Urothelium cell line (cell line): ENCODE measurements at places on chromosomes 12 and 14.
A peak's percentile ranks its signal among the peaks of the same experiment; 100 is the strongest.

DNA sequence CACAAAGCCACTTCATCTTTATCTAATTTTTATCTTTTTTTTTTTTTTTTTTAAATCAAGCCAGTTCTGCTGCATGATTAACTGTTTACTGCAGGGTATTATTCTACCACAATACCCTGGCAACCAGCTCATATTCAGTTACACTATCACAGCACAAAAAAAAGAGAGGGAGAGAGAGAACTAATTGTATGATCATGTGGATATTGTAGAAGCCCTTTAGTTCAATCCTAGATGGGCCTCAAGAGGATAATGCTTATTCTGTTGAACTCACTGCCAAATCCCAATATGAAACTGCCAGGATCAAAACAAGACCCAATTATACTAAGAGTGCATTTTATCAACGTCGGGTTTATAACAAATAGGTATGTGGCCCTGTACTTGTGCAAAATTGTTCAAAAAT lies 51.5 kb downstream of the MED13L start:
- DNase-seq, result no peak

DNA sequence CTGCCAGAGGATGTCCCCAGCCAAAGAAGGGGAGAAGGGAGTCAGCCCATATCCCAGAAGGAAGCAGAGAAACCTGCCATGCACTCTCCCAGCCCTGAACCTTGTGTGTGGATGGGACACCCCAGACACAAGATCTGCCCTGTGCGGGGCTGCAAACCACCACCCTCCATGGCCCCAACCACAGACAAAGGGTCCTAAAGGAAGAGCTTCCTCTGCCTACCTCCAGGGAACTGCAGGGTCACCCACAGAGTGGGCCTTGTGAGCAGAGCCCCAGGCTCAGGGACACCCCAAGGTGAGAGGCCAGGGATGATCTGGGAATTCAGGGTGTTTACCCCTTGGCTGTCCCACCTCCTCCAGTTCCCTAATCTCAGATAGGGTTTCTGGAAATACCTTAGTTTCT lies 56.5 kb downstream of the ISCA2 start:
- DNase-seq, result no peak

DNA sequence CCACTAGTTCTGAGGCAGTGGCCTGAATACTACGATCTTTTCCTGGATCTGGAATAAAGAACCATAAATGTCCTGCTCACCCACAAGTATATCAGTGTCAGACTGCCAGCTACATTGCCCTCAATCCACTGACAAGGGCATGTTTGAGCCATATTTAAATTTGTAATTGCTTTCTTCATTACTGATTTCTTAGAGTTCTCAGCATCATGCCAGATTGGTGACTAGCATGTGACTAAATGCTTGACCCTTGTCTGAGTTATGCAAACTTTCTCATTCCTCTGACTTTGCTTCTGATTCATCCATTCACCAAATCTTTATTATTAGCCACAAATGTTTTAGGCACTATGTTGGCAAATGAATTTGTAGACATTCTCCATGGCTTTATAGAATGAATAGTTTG lies 143.6 kb upstream of the SLC16A7 start:
- DNase-seq, result peak; percentile 9

- DNase-seq, result peak; percentile 47
Measured at GRCh38 chr12:46209914-46210872, 58.6 kb downstream of the SLC38A1 start.

DNA sequence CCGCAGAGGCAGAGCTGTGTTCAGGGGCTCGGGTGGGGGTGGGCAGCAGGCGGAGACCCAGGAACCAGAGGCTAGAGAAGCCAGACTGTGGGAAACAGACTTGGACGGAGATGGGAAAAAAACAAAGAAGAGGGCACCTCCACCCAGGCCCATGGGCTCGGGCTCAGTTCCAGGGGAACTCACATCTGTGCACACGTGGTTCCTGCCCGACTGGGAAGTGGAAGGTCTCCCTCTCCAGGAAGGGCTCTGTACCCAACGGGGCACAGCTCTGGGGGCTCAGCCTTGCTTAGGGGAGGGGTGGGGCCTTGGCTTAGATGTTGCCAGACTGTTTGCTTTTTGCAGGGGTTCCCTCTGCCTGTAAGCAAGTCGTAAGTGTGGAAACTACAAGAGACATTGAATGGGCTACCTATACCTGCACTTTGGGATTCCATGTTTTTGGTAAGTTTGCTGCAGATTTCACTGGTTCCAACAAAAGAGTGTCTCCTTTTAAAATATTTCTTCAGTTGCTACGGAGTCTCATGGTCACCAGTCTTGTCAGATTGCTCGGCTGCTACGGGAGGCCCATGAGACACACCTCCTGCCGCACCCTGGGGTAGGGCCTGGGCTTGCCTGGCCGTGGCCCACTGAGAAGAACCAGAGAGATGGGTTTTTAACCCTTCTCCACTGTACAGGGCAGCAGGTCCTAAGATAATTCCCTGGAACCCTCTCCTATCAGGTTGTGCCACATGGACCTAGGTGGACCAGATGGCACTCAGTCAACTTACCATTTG lies 127.6 kb upstream of the EVL start:
- no peak for DNase-seq

GRCh38 chr14:86954623-86955022 lies 1038.4 kb downstream of the GALC start:
- no peak for DNase-seq

GRCh38 chr12:30098677-30099076 lies 314.9 kb upstream of the TMTC1 start:
- no peak for DNase-seq

DNA sequence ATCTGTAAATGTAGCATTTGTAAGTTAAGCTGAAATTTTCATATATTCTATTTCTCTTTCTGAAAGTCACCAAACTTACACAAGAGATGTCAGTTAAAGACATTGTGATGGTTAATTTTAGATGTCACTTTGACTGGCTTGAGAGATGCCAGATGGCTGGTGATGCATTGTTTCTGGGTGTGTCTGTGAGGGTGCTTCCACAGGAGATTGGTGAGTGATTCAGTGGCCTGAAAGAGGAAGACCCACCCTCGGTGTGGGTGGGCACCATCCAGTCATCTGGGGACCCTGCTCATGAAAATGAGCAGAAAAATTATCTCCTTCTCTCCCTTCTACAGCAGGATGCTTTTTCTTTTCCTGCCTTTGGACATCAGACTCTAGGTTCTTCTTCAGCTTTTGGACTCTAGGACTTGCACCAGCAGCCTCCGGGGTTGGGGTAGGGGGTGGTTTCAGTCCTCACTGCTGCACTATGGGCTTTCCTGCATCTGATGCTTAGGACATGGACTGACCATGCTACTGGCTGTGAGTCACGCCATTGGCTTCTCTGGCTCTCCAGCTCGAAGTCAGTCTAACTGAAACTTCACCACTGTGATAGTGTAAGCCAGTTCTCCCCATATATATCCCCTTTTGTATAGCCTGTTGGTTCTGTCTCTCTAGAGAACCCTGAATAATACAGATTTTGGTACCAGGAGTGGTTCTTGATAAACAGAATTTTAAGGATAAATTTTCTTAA lies 20.9 kb downstream of the PDE6H start:
- peak; percentile 45 for DNase-seq

- no peak for DNase-seq
Measured at GRCh38 chr12:56565510-56566101, 44.0 kb downstream of the RBMS2 start.

DNA sequence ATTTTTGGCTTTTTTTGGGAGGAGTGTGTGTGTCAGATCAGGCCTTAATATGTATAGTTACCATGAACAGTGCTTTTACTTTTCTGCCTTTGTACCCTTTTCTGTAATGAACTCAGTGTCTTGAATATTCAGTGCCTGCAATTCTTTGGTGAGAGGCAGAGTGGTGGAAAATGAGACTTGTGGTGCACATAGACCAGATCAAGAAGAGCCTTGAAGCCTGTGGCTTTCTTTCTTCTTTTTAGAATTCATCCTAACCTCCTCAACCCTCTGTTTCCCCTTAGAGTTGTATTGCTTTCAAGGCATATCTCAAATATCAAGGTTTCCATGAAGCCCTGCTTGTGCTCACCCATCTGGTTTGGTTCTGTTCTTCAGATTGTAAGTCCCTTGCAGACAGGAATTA lies 2.6 kb downstream of the YLPM1 start:
- no peak for DNase-seq

DNA sequence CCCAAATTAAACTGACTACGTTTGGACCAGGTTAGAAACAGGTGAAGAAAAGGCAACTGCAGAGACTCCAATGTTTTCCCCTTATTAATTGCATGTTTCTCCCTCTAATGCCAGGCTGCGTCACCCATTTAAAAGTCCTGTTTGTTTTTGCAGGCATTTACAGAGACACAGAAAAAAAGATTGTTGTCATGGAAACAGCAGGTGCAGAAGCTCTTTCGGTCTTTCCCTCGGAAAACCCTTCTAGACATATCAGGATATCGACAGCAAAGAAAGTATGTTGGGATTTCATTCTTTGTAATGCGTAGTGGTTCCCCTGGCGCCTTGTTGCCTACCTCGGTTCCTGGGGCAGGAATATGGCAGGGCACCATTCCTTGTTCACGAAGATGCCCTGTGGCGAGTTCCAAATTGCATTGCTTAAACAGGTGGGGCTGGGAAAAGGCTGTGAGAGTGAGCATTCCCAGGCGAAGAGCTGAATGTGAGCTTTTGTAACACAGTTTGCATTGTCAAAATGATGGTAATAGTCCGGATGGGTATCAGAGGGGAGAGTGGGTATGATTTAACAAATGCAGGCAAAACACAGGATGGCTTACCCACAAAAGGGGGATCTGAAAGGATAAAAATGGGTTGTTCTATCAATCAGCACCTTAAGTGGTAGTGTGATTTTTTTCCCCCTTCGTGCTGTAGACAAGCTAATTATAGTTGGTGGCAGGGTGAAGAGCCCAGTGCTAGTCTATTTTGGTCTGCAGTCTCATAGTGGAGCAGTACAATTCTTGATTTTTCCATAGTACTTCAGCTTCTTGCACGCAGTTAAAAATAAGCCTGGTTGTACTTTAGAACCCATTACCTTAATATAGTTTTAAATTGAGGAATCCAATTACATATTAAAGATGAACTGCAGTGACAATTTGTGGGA lies 132.4 kb downstream of the GCH1 start:
- DNase-seq, result no peak

DNA sequence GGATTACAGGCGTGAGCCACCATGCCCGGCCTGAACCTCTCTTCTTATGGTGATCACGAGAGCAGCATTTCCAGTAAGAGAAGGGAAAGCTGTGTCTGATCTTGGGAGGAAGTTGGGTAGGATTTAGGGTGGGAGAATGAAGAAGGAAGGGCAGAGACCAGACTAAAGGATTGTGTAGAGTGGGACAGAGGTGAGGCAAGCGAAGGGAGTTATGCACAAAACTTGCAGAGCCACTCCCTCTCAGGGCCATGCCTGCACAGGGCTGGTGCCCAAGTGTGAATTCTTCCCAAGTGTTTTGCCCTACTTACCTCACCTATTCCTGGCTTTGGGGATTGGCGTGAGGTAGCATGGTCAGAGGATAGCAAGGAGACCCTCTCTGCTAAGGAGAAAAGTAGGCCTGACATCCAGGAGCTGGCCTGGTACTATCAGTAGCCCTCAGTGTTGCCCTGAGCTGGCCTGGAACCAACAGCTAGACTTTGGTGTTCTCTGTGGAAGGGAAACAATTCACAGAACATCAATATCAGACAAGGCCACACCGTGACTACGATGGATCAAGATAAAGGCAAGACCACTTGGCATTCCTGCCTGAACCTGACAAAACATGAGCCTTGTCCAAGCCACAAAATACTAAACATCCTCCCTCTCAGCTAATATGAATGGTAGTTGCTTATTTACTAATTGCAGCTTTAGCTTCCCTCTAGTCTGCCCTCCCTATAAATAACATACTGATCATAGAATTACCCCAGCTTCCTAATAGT lies 201.0 kb upstream of the AMIGO2 start:
- no peak for DNase-seq

DNA sequence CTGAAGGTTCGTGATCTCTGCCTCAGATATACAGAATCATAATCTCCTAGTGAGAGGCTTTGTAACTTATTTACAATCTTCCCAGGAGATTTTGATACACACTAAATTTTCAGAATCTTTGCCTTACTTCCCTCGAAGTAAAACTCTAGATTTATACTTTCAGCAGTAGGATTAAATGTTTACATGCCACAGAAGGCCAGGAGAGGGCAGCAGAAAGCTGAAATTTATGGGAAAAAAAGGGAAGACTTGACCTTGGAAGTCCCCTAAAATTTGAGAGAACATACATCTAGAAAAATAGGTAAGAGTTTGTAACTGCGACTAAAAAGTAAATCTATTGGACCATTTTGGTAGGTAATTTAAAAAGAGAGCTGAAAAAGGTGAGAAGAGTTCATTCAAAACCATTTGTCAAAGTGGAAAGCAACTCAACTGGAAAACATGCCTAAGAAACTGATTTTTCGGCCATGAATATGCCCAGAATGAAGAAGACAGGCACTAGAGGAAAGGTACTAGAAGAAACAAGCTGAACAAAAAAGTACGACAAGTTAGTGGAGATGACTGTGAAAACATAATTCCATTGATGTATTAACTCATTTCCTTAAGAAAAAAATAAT lies 242.0 kb upstream of the MDGA2 start:
- peak; percentile 36 for DNase-seq

GRCh38 chr12:94534278-94534677 lies 74.6 kb upstream of the CEP83 start:
- DNase-seq, result no peak

DNA sequence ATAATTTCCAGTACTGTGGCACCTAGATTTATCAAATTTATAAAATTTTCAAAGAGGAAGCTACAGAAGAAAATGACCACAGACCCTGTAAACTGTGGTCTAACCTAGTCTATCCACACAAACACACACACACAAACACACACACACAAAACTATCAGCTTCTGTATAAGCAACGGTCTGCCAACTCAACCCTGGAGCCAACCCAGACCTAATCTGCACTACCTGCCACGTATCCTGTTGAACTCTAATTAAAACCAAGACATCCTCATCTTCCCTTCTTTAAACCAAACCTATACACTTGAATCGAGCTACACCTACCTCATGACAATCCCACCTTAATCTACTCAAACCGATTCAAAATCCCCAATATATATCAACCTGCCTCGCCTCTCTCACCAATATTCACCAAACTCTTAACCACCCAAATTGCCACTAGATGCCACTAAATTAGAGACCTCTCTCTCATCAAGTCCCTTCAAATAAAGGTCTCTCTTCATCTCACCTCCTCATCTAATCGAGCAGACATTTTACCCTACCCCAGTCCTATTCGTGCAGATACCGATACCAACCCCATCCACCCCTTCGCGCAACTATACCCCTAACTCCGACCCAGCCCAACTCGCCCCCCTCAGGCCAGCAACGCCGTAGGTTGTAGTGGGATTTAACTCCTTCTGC lies 808 bp downstream of the ACIN1 start:
- DNase-seq, result no peak

GRCh38 chr12:66683073-66683472 lies 4.2 kb upstream of the GRIP1 start:
- DNase-seq, result no peak

- DNase-seq, result no peak
Measured at GRCh38 chr14:48504921-48505320, 829.5 kb upstream of the MDGA2 start.

DNA sequence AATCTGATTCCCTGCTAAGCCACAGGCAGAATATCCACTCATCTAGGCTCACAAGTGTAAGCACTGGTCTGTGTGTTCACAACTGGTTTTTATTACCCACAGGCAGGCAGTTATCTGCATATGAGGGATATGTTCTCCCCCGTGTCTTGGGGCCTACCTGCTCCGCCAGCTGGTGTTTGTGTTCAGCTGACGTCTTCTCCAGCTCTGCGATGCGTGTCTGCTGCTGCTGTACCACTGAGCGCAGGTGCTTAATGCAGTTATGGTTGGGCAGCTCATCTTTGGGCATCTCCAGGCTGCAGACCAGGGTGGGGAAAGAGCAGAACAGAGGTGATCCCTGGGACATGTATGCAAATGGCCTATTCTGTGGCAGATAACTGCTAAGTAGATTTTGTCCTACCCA lies 13.7 kb downstream of the RNF41 start:
- no peak for DNase-seq

GRCh38 chr14:105499256-105500035 lies 8.4 kb downstream of the TEDC1 start:
- no peak for DNase-seq
